ELF-1 (cell line): ENCODE measurements at places on chromosomes 5 and 9.
A peak's percentile ranks its signal among the peaks of the same experiment; 100 is the strongest.

- DNase-seq, result no peak
Measured at GRCh38 chr9:129816501-129817435, 7.2 kb downstream of the TOR1A start.

DNA sequence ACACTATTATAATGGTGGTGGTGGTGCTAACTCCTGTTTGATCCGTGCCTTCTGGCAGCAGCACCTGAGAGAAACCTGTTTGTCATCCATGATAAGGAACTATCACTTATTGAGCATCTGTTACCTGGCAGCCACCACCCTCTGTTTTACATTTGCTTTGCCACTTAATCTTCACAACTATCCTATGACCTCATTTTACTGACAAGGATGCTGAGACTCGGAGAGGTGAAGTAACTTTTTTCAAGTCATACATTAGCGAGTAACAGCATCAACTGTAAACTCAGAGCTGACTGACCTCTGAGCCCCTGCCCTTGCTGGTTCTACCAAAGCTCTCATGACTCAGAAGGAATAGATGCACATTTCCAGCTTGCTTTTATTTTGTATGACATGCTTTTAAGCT is 81.1 kb downstream of the EGFLAM start:
- no peak for DNase-seq

GRCh38 chr9:127096208-127096607 is 26.2 kb downstream of the ANGPTL2 start:
- DNase-seq, result no peak

- no peak for DNase-seq
Measured at GRCh38 chr5:154758977-154759376, 3.8 kb downstream of the LARP1 start.

DNA sequence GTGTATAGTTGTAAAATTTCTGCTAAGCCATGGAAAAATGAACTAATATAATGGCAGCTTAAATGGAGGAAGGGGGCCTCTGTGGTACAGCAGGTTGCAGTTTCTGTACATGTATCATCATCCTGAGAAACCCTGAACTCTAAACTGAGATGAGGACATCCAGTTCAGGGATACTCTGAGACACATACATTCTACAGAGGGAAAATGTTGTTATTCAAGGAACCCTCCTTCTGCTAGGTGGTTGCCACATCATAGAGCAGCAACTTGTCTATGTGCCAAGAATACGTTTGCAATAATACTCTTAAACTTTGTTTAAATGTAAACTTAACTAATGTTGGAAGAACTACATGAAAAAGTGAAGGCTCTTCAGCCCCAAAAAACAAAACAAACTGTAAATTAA is 1310.8 kb upstream of the WWC1 start:
- DNase-seq, result no peak

DNA sequence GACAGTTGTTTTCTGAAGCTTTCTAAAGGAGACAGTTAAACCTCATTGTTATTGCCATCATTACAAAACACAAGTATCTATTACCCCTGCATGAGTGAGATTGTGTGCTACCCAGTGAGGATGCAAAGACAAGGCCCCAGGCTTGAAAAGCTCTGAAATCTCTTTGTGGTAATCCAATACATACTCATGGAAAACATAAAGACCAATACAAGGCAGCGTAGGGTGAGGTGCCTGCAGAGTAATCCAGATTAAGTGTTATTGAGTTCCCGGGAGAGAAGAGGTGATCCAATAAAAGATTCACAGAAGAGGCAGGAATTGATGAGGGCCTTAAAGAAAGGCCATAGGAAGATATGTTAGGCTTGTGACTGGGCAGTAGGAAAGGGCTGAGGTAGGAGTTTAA is 150.1 kb downstream of the MEF2C start:
- DNase-seq, result no peak

DNA sequence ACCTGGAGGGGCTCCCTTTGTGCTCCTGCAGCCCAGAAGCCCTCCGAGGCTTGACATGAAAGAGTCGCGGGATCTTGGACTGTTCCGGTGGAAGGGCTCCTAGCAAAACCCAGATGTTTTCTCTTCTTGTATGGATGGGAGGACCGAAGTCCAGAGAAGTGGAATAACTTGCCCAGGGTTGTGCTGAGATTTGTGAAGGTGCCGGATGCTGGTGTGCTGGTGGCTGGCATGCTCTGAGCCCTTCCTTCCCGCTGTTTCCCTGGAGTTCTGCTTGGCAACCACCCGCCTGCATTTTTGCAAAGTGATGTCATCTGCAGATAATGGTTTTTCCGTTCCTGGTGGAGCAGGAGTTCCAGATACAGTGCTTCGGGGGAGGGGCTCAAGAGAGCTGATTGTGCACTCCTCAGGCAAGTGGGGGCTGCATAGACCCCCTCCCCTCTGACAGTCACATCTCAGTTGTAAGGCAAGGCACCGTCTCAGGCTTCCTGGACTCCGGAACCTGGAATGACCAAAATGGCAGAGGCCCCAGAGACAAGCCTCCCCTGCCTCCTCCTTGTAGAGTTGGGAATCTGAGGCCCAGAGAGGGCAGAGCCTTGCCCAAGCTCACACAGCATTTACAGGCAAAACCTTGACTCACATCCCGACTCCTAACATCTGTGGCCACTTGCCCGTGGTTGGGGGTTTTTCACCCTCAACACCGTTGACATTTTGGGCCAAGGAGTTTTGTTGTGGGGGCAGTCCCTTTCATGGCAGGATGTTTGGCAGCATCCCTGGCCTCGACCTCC is 157.0 kb downstream of the RGS3 start:
- DNase-seq, result peak; percentile 96

DNA sequence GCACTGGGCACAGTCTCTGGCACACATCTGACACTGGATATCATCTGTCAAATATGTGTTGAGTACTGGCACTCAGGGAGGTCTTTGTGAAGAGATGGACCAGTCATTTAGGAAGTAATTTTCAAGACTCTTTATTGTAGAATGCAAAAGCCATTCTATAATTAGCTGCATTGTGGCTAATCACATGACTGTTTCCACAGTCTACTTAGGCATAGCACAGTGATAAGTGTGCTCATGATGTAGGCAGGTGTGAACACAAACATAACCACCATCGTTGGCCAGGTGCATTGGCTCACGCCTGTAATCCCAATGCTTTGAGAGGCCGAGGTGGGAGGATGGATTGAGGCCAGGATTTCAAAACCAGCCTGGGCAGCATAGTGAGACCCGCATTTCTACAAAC is 62.2 kb downstream of the CFAP77 start:
- no peak for DNase-seq

DNA sequence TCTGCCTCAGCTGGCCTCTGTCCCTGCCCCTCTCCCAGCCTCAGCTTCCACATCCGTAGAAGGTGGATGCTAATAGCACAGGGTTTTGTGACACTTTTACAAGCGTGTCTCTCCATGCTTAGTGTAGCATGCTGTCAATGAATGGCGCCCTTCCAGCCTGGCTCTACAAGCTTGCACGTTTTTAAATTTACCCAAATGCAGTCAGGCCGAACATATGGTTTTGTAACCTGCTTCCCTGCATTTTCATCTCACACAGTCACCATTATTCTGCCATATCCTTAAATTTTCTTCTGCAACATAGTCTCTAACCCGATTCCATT is 28.8 kb downstream of the FAM163B start:
- no peak for DNase-seq

GRCh38 chr5:56633950-56634349 is 181.4 kb upstream of the MAP3K1 start:
- no peak for DNase-seq

GRCh38 chr5:13246053-13246452 is 698.4 kb downstream of the DNAH5 start:
- DNase-seq, result peak; percentile 16

DNA sequence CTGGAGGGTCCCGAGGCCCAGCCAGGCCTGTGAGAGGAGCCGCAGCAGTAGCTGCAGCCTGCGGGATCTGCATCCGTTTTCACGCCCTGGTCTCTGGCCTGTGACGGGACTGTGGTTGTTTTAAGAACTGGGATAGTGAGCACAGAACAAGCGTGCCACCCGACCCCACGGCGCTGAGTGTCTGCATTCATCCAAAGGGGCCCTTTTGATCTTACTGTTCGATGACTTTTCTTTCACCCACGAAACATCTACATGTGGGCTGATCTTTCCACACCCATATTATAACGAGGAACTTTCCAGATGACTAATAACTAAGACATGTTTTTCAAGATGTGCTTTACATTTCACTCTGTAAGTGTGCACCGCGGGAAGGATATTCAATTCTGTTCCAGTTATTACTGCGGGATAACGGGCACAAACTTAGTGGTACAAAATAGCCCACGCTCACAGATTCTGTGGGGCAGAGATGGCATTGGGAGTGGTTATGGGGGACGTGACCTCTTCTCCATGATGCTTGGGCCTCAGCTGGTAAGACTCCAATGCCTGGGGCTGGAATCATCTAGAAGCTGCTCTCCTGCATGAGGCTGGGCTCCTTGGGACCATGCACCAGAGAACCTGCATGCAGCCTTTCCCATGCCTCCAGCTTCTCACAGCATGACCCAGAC is 165.0 kb downstream of the SYK start:
- DNase-seq, result no peak

GRCh38 chr9:125495172-125496119 is 211.6 kb downstream of the MAPKAP1 start:
- DNase-seq, result peak; percentile 75

- no peak for DNase-seq
Measured at GRCh38 chr5:91438871-91439270, 55.8 kb upstream of the ARRDC3 start.

DNA sequence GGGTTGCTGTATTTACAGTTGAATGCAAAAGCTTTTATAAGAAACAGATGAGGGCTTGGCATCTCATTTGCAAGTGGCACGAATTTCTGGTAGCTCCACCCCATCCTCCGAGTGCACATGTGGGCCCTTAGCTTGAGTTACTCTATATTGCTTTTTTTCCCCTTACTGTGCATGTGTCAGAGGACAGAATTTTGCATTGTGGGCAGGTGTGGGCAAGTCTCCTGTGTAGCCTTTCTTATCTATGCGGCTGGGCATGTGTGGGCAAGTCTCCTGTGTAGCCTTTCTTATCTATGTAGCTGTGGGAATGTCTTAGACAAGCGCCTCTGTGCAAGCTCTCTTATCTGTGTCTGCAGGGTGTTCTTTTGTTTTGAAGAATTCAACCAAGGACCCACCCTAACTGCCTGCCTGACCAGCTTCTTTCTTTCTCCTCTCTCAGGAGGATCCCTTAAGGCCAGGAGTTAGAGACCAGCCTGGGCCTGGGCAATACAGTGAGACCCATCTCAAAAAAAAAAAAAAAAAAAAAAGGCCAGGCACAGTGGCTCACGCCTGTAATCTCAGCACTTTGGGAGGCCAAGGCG is 34.1 kb upstream of the SIL1 start:
- peak; percentile 36 for DNase-seq

DNA sequence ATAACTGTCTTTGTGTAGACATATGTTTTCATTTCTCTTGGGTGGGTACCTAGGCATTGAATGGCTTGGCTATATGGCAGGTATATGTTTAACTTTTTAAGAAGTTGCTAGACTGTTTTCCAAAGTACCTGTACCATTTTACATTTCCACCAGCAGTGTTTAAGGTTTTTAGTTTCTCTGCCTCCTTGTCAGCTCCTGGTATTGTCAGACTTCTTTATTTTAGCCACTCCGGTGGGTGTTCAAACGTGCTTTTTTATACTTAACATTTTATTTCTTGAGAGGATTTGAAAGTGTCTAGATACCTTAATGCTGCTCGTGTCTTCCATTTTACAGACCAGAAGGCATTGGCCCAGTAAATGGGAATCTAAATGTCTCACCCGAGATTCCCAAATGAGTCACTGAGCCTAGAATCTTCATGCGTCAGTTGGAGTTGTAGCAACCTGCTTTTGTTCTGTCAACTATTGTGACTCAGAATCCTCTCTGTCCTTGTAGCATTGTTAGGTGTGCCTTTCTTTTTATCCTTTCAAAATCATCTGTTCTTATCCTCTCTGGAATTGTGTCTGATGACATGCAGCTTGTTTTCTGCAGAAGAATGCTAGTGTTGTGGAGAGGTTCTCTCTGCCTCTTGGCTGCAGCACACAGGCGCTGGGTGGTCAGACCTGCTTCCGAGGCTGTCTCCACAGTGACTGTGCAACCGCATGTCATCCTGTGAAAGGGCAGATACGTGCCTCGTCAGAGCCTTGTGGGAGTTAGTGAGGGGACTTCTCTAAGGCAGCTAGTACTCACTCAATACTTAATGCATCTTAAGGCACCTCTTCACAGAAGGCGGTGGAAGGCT is 291.8 kb downstream of the AOPEP start:
- DNase-seq, result peak; percentile 20

GRCh38 chr9:98808875-98809274 is 1.4 kb downstream of the GALNT12 start:
- peak; percentile 36 for DNase-seq

- no peak for DNase-seq
Measured at GRCh38 chr9:115914291-115914690, 239.3 kb upstream of the PAPPA start.

GRCh38 chr9:23497137-23497504 is 328.9 kb downstream of the ELAVL2 start:
- no peak for DNase-seq

- no peak for DNase-seq
Measured at GRCh38 chr5:173660481-173661280, 44.2 kb upstream of the BOD1 start.

- no peak for DNase-seq
Measured at GRCh38 chr5:149679876-149680809, 50.0 kb upstream of the PPARGC1B start.

DNA sequence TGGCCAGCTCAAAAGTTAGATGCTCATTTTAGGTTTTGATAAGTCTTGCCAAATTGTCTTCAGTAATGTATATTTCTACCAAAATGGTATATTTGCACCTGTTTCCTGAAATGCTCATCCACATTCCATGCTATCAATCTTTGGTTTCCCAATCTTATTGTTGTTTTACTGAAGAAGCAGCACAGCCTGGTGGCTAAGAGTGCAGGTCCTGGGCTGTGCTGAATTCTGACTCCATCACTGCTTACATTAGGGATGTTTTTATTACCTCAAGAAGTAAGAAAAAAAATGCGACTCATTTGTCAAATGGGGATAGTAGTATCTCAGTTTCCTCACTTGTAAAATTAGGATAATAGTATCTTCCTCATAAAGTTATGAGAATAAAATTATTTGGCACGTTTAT is 13.6 kb upstream of the S100Z start:
- DNase-seq, result no peak

DNA sequence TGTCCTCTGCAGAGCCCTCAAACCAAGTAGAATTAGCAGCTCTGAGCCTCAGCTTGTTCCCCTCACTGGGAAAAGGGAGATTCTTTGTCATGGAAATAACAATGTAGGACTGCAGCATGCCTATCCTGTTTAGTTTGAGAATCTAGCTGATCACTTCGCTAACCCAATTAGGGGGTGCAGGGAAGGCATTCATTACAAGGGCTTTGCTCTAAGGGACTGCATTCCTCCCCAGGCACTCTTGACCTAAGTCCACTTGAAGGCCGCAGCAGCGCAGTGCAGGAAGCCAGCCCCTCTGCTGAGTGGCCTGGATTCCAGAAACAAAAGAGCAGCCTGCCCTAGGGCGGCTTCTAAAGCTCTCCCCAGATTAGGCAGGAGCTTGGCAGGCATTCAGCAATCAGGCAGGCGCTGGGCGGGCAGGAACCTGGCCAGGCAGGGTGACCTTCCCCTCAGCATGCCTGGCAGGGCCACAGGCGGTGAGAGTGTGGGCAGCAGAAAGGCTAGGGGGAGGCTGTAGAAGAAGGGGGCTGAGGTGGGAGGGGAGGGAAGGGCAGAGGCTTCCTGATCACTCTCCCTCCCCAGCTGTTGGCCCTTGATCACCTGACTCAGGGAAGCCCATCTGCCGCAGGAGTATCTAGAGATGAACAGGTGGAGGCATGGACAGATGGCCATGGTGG is 24.8 kb downstream of the CCNJL start:
- DNase-seq, result peak; percentile 99
